ENCODE measurements at places on chromosomes 16 and 17.

GRCh38 chr16:2692948-2693651, 10.8 kb downstream of the KCTD5 start:
- no peak for DNase-seq

DNA sequence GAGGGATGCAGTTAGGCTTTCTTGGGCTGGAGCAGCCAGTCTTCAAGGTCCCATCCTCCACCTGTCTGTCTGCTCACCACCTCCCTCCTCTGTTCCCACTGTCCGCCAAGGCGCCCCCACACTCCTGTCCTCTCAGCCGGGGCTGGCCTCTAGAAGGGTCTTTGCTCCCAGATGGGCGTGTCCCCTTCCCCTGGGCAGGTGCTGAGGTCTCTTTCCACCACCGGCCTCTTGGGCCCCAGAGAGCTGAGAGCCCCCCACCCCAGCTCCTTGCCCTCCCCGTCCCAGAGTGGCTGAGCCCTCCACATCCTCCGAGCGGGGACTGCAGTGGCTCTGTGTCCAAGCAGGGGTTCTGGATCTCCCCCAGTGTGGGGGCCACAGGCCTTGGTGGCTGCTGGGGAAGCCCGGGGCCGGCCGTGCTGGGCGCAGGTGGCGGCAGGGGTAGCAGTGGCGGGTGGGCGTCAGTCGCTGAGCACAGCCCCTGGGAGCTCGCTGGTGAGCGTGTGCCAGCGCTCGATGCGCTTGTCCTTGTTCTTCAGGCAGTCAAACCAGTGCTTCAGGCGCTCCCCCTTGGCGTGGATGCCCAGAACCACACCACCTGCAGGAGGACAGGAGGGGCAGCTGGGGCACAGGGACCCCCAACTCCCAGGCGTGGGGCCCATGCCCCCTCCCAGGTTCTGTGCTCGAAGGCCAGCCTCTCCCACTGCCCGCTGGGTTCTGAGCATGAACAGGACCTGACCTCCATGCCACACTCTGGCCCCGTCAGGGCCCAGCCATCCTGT, 9.8 kb downstream of the SCGB1C2 start:
- DNase-seq: no peak

GRCh38 chr17:78759203-78759968, 22.7 kb downstream of the CYTH1 start:
- peak; percentile 81 for DNase-seq

DNA sequence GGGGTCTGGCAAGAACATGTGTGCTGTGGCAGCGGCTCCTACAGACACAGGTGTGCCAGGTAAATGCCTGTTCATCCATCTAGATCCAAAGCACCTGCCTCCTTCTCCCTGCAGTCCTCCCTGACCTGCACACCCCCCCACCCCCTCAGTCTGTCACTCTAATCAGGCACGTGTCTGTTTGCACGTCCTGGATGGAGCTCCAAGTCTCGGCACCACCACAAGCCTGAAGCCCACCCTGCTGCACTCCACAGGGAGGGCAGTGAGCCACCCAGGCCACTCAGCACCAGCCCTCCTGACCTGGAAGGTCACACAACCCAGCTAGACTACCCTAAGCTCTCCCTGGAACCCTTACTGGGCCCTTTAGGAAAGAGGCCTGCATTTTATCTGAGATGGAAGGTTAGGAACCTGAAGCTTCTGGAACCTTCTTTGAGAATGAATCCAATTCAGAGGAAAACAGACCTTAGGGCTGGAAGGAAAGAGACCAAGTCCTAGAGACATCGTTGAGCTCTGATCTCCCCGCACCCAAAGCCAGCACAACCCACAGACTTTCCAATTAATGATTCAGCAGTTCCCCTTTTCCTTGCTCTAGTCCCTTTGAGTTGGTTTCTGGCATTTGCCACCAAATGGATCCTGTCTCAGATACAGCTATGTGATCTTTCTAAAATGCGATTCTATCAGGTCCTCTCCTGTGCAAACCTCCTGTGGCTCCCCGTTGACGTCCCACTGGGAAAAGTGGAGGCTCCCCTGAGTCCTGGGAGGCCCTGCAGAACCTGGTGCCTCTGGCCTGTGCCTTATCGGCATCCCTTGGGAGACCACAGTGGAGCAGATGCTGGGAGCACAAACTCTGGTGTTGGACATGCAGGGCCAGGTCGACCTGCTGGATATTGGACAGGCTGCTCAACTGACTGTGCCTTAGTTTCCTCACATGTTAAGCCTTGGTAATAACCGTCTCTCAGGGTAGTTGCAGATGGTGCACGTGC, 67.9 kb downstream of the PRMT7 start:
- no peak for DNase-seq

DNA sequence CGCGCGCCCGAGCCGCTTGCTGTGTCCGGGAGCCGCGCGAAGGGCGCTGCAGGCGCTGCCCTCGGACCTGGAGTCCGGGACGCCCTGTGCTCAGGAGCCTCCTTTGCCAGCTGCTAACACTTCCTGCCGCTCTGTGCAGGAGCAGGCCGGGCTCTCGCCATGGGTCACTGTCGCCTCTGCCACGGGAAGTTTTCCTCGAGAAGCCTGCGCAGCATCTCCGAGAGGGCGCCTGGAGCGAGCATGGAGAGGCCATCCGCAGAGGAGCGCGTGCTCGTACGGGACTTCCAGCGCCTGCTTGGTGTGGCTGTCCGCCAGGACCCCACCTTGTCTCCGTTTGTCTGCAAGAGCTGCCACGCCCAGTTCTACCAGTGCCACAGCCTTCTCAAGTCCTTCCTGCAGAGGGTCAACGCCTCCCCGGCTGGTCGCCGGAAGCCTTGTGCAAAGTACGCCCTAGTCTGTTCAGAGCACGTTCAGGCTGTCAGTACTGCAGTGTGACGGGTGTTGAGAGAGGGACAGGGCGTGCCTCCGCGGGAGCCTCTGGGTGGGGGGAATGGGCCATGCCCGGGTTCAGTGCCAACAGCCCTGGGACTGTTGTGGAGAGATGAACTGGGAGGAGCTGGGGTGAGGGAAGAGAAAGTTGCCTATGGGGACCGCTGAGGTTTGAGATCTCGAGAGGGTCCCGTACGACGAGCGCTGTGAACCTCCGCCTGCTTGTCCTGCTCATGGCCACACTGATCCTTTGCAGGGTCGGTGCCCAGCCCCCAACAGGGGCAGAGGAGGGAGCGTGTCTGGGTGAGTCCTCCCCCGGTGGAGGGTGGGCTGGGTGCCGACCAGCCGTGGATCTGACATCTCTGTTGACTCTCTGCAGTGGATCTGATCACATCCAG, 1.3 kb downstream of the ZNF276 start:
- peak; percentile 79 for DNase-seq

GRCh38 chr17:19753661-19754463, 5.8 kb upstream of the ALDH3A1 start:
- no peak for DNase-seq

- DNase-seq: no peak
Measured at GRCh38 chr17:68089881-68090280, 54.3 kb downstream of the KPNA2 start.

GRCh38 chr17:62064029-62064790, 868 bp downstream of the MED13 start:
- no peak for DNase-seq

- DNase-seq: no peak
Measured at GRCh38 chr17:53449324-53449723, 373.4 kb upstream of the KIF2B start.

DNA sequence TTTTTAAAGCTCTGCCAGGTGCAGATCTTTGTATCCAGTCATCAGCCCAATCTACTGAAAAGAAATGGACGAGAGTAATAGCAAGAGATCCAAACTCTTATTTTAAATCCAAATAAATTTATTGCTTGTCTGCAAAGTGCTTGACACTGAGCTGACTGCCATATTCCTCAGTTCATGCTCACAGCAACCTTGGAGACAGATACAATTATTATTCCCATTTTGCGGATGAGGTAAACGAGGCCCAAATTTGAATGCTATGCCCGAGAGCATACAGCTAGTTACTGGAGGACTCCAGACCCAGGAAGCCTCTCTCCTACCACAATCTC, 620 bp downstream of the NOB1 start:
- no peak for DNase-seq

DNA sequence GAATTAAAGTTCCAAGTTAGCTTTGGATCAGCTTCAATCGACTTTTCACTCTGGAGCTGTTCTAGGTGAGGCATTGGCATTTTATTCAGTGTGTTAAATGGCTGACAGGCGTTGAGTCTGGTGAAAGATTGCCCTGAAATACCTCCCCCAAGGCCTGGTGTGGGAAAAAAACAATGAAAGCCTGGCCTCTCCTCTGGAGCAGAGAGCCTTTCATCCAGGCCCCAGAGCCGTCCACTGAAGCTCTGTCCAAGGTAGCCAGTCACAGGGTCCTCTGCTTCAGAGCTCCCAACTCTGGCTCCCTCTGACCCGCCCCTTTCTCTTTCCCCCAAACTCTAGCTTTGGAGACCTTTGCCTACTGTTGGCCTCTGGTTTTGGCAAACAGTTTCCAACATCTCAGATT, 123.6 kb upstream of the CRHR1 start:
- DNase-seq: no peak

DNA sequence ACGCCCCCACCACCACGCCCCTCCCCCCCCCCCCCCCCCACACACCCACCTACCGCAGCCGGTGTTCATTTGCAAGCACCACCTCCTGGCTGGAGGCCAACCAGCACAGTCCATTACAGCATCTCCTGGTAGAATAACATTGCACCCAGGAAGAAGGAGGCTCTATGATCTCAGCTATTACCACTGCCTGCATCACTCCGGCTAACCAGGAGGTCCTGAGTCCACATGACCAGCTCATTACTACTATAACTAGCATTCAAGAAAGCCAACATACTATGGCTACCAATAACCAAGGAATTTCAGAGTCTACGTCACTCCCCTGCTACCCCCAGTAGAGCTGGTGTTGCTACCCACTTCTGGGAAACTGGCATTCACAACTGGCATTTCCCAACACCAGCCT, 81.1 kb upstream of the ALOX12 start:
- no peak for DNase-seq

DNA sequence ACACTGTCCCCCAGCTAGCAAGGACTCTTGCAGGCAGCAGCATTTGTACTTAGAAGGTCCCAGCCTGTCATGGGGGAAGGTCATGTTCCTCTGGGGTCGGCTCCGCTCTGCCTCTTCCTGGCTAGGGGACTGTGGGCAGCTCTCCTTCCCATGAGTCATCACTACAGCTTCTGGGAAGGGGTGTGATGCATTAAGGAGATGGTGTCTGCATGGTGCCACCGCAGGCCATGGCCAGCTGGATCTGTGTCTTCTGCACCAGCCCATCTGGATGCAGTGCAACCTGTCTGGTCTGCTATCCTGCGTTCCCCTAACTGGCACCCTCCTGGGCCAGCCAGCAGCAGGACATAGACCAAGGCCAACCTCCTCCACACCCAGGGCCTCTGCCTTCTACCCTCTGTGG, 6.3 kb downstream of the STARD3 start:
- DNase-seq: no peak

- DNase-seq: no peak
Measured at GRCh38 chr17:917391-917811, 62.2 kb downstream of the NXN start.

DNA sequence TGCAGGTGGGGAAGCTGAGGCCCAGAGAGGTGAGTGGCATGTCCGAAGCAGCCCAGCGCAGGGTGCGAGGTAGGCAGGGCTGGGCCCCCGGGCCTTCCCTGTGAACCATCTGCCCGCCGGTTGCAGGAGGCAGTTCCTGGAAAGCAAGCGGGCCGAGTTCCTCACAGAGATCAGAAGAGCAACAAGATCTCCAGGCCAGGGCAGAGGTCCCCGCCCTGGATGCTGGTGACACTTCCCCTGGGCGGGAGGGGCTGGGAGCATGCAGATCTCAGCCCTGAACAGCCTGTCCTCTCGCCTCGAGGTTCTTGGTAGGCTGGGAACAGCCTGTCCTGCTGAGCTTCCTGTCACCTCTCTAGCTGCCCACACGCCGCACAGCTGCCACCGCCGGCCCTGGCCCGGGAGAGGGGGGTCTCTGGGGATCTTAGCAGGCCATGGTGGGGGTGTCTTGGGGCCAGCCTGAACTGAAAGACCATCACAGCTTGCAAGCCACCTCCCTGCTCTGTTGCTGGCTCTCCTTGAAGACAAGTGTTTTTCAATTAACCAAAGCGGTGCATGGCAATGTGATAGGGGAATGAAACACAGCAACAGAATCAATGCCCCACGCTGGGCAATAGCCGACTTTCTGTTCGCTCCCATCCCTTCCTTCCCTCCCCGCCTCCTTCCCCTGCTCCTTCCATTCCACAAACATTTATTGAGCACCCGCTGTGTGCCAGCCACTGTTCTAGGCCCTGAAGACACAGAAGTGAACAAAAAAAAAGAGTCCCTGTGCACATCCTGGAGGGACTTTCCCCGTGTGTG, 31.7 kb downstream of the SOCS1 start:
- DNase-seq: peak; percentile 37

DNA sequence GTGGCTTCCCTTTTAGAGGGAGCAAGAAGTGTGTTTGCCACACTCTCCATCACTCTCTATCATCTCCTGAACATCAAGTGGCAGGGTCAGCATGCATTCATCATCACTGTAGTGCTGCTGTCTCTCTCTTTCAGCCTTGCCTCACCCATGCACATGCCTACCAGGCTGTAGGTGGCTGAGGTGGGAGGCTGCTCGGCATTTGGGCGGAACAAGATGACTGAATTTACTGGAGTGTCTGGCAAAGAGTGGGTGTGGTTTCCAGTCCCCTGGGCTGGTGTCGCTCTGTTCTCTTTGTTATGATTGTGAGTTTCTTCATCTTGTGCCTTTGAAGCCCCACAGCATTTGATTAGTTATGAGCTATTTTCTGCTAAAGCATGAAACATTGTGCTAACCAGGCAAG, 541.9 kb upstream of the EEF2KMT start:
- DNase-seq: no peak

DNA sequence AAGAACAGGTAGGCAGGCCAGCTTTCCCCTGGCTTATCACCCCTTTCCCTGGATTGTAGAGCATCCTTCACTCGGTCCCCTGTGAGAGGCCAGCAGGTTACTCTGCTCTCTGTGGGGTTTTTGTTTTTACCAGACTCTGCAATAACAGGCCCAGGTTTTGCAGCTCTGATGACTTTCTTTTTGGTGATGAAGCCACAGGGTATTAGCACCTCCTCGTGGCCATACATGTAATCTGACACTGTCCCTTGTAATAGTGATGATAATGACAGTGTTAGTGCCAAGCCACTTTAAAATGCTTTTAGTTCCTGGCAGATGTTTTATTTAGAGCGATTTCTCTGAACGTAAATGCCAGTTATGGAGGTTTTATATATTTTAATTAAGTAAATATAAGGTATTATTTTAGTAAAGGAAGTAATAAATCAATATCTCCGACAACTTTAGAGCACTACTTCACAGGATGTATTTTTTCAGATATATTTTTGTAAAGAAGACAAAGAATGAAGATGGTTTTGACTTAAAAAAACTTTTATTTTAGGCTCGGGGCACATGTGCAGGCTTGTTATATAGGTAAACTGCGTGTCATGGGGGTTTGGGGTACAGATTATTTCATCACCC, 38.0 kb upstream of the CPHXL start:
- DNase-seq: peak; percentile 48
